M059J (cell line): ENCODE measurements at places on chromosomes 1 and 21. TPM values are rescaled to one million over a fixed set of nuclear protein-coding genes. Genes with fewer than 3 reads are reported as not detected.

GRCh38 chr1:187894349-187894748, 1065.6 kb downstream of the PLA2G4A start:
- no peak for DNase-seq

GRCh38 chr1:14222086-14222485, 376.4 kb upstream of the KAZN start:
- no peak for DNase-seq

- DNase-seq, result peak; percentile 21
Observed at GRCh38 chr1:219621047-219621786, 8.3 kb upstream of the ZC3H11B start.

DNA sequence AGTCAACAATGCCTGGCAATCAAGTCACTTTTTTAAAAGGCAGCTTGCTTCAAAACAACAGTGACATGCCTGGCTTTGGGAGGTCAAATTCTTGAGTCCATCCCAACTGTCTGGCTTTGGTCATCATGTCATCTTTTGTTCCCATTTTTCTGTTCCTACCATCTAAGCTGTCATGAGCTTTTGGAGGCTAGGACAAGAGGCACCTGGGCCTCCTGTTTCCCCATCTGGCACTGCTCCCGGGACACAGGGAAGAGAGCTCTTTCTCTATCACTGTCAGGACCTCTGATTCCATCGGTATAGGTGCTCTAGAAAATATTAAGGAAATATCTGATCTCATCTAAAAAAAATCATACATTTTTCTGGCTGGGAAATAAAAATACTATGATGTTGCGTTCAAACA, 156.3 kb downstream of the CLIC6 start:
- DNase-seq, result no peak

- no peak for DNase-seq
Observed at GRCh38 chr1:97505289-97505688, 415.5 kb downstream of the DPYD start.

- peak; percentile 43 for DNase-seq
Observed at GRCh38 chr1:67465375-67465774, 35.2 kb upstream of the SERBP1 start.

DNA sequence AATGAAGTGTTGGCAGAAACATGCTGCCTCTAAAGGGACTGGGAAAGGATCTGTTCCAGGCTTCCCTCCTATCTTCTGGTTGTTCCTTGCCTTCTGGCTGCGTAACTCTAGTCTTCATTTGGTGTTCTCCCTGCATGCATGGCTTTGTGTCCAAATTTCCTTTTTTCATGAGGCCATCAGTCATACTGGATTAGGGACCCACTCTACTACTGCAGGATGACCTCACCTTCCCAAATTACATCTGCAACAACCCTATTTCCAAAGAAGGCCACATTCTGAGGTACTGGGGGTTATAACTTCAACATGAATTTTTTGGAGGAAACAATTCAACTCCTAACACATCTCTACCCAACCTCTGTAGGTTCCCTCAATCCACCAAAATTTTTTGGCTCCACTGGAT, 26.3 kb downstream of the MR1 start:
- no peak for DNase-seq

- peak; percentile 17 for DNase-seq
Observed at GRCh38 chr1:167800251-167800650, 78.5 kb downstream of the MPZL1 start.

- no peak for DNase-seq
Observed at GRCh38 chr1:225021037-225021436, 91.6 kb downstream of the DNAH14 start.

GRCh38 chr1:36128126-36128904, 3.3 kb upstream of the COL8A2 start:
- peak; percentile 92 for DNase-seq

DNA sequence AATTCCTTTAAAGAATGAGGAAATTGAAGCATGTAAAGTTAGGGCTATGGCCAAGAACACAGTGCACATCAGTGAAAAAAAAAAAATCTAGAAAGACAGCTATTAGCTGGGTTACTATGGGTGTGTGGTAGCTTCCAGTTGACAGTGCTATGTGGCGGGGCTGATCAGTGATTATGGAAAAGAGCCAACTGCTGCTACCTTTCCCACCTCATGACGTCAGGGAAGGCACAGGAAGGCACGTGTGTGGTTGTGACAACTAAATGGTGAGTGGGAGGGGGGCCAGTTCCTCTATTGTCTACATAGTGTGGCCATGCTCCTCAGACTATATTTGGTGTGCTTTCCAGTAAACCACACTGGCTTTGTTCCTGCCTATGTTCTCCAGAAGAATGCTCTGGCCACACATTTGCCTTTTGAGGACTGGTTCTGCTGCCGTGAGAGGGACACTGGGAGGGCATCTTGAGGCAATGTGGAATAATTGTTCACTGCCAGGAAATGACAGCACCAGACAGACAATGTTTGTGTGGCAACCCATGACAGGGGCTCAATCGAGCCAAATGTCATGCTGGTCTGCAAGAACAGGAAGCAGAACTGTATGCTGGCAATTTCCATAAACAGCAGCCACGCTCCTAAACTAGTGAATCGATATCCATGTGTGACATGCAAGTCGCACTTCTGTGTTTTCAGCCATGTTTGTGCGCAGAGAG, 3.0 kb upstream of the SDE2 start:
- DNase-seq, result peak; percentile 64

DNA sequence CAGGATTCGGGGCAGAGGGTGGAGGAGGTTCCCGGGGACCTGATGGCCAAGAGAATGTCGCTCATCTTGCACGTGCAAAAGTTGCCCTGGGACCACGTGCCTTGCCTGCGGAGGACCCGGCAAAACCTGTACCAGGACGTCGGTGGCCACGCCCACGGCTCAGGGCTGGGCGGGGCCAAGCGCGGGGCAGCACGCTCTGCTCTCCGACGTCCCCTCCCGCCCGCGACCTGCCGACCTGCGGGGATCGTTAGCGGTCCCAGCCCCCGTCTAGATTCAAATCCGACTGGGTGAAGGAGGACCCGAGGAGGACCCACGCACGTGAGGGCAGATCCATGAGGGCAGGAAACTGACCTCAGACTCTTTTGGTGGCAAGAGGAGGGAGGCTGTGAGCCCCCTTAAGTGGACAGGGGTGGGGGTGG, at the start of gene C1orf167:
Gene C1orf167, plus strand, starts transcription at position 206 of the 419 bp plus-strand sequence. CDS start 2,208 bp downstream, outside the sequence.
- no peak for DNase-seq

DNA sequence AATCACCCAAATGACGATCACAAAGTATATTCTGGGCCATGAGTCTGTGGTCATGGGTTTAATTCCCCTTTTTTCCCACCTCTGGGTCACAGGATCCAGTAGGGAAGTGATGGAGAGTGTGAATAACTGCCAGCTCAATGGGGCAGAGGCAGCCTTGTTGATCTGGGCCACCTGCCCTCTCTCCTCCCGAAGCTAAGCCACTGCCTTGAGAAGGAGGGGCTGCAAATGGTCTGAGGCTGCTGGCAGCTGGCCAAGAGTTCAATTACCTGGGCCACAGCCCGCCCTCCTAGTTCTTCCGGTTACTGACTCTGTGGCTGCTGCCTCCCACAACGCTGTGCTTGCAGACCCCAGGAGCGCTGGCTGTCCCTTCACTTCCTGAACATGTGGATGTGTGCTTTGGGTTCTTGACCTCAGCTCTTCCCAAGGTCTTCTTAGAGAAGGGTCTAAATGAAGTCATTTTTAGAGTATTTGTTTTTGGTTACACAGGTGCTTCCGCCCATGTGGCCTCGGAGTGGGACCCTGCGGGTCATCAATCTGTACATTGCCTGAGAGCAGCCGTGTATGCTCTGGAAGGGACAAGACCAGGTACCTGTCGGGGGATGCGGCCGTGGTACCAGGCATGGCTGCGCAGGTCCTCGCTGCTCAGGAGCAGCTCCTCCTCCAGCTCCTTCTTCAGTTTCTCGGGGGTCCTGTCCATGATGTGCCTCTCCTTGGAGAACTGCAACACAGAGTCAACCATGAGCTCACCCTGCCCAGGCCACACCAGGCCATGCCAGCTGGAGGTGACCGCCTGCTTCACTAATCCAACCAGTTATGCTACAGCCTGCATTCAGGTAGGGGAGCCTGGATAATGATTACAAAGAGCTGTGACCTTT, 89.7 kb downstream of the BCAR3 start:
- no peak for DNase-seq

GRCh38 chr1:223716302-223716862, 4.0 kb downstream of the CAPN2 start:
- DNase-seq, result no peak

DNA sequence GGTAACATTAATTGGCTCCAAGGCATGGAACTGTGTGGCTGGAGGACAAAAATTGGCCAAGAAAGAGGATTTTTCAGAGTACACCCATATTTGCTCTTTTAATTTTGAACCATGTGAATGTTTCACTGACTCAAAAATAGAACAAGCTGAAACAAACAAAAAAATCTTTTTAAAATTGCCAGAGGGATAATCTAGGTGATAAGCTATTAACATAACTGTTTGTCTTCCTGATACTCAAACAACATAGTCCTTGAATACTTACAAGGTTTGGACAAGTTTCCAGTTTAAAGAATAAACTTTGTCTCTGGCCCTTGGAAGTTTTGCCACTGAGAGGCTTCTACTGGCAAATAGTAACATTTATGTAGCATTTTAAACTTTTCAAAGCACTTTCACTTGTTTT, 30.0 kb upstream of the PIGC start:
- DNase-seq, result no peak

- DNase-seq, result no peak
Observed at GRCh38 chr1:115649964-115650363, 8.2 kb downstream of the VANGL1 start.

GRCh38 chr1:93172778-93173177, 7.4 kb downstream of the TMED5 start:
- no peak for DNase-seq

DNA sequence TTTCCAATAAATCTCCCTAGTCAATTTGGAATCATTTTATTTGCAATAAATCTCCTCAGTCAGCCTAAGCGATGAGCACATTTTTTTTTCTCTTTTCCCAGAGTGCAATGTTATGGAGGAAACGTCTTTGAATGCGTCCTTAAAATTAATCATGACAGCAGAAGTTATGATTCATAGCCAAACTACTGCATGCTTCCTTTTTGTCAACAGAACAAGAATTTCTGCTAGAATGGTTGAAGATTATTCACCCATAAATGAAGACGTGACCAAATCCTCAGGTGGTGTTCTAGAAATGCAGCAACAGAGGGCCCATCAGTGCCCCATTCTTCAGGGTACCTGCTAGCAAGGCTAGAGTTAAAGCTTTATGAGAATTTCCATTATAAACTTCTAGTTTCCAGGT, 407.9 kb upstream of the PKN2 start:
- peak; percentile 43 for DNase-seq

- DNase-seq, result peak; percentile 75
Observed at GRCh38 chr1:33086384-33086850, 5.5 kb downstream of the AZIN2 start.

DNA sequence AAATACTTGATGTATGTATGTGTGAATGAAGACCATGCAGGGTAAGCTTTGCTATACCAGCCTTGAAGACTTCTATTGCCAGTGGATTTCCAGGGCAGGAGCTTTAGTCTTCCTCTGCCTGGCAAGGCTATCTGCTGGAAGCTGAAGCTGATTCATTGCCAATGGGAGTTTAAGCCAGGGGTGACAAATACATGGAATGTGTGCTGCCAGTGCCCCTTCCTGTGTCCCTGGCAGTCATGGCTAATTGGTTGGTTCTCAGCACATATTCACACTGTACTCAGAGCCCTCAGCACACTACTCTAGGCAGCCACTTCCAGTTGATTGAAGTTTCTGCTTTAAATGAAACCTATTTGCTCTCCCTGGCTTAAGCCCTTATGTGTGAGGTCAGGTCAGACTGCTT, 1.5 kb downstream of the ZSCAN20 start:
- DNase-seq, result peak; percentile 58

- peak; percentile 69 for DNase-seq
Observed at GRCh38 chr1:86913399-86913895, 479 bp downstream of the SELENOF start.

GRCh38 chr21:42376338-42376982, 10.1 kb upstream of the TFF1 start:
- DNase-seq, result no peak

DNA sequence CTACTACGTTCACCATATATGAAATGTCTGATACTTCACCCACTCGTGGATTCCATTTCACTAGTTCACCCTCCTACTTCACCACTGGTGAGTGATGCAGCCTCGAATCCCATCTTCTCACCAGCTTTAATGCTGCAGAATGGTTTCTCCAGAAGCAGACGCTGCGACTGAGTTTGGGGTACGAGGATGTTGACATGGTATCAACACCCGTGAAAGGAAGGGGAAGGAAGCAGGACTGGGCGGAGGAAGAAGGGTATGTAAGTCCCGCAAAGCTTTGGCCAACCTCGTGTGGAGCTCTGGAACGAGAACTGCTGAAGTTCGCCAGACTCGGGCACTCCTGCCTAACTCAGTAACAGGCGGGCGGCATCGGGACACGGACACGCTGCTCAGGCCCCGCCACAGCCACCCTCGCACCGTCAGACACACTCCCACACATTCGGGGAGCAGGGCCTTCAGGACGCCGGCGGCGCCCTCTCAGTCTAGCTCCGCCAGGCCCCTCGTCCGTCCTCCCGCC, 833 bp upstream of the DIP2A start:
- DNase-seq, result peak; percentile 49

Gene KCNK2
- 7.5 and 9.9 TPM in 2 replicates for total RNA-seq

Gene OR2T35
- not detected in 2 replicates for total RNA-seq

Gene LCA5L
- 0.30 and 1.8 TPM in 2 replicates for total RNA-seq

Gene VWA5B1
- not detected in 2 replicates for total RNA-seq

Gene WNT9A
- total RNA-seq, result 0.10 and 0.37 TPM in 2 replicates

Gene RPTN
- not detected in 2 replicates for total RNA-seq

Gene PCBP3
- total RNA-seq, result 0.10 TPM in 1 of 2 replicates, not detected in the other

Gene SYT14
- 3.7 and 6.1 TPM in 2 replicates for total RNA-seq

Gene MYCBP
- 57.7 and 70.7 TPM in 2 replicates for total RNA-seq

Gene NDUFS5
- 472 and 495 TPM in 2 replicates for total RNA-seq
